CD4-positive, alpha-beta memory T cell (primary cell): ENCODE measurements at places on chromosomes 2 and 18.

- DNase-seq, result no peak
Observed at GRCh38 chr18:51150113-51150700, 47.3 kb downstream of the MEX3C start.

- no peak for DNase-seq
Observed at GRCh38 chr18:48529796-48530195, 9.0 kb upstream of the CTIF start.

DNA sequence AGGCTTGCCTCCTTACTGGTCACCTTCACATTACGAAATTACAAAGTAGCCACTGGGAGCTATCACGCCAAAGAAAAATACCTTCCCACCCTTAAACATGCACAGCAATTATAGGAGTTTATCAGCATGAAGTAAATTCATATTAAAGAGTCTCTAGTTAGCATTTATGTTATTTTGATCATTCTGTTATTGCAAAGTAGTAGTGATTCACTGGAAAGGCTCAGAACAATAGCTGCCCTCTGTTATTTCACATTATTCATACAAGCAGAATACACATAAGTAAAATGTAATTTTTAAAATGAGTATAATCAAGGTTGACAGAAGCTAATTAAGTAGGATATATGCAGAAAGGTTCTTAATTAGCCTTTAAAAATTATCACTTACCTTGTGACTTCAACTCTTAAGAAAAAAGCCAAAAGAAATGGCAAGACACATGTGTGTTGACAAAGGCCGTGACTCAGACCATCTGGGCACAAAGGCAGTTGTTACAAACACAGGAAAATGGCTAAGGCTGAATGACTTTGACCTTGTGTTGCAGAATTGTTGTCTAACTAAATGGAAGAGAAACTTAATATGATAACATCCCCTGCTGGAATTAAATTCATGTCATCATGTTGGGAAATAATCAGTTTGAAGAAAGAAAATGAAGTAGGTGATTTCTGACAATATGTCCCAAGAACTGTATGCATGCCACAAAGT is 108.3 kb downstream of the ARL6IP6 start:
- no peak for DNase-seq

DNA sequence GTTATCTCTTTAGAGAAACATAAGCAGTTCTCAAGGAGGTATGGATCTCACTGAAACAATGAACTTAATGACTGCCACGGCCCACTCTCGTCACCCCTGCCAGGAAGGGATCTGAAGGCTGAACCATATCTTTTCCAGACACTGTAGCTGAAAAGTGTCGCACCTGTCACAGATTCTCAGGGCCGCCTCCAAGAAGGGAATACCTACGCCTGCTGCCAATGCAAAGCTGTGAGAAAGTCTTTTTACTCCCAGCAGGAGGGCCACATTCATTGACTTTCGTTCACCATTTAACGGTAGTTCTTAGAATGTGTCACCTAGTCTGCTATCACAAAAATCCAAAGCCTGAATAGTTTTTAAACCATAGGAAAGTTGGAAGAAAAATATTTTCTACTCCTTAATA is 66.7 kb upstream of the SH3BP4 start:
- no peak for DNase-seq

- no peak for DNase-seq
Observed at GRCh38 chr2:12932192-12932591, 215.5 kb downstream of the TRIB2 start.

- no peak for DNase-seq
Observed at GRCh38 chr2:205276116-205276777, 406.1 kb upstream of the NRP2 start.

- no peak for DNase-seq
Observed at GRCh38 chr18:42429196-42429595, 474.2 kb downstream of the PIK3C3 start.

DNA sequence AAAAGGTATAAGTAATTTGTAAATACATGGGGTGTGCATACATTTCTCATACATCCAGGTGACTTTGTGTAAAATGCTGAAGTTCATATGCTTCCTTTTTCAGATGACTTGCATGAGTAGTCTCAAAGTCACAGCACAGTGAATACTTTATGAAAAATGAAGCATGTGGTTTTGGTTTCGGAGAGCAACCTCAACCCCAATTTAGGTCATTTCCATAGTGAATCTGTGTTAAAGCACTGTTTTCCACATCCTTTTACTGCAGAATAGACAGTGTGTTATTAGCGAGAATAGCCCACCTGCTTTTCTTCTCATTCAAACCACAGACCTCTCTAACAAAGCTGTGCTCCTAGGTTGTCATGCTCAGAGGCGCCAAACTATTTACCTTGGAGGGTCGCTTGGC is 204.4 kb upstream of the RASGRP3 start:
- peak; percentile 22 for DNase-seq

GRCh38 chr18:69233465-69234054 is 167.1 kb upstream of the DOK6 start:
- no peak for DNase-seq

DNA sequence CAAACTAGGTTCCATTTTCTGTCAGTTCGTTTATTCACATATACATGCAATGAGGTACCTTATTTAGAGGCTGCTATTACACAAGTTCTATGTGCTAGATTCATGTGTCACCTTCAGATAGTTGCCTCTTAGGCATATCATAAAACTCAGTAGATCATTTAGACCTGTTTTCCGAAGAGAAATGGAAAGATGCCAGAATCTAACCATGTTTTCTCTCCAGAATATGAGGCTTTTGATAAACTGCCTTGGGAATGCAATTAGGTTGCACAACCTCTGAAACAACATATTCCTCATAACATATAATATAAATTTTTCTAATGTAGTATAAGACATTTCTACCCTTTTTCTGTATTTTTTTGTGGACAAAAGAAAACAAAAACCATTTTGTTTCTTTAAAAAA is 108.1 kb downstream of the PRPF40A start:
- DNase-seq, result no peak

- peak; percentile 45 for DNase-seq
Observed at GRCh38 chr18:74081966-74082741, 65.5 kb downstream of the FBXO15 start.

- DNase-seq, result peak; percentile 32
Observed at GRCh38 chr2:217790195-217790594, 212.6 kb downstream of the TNS1 start.

GRCh38 chr2:178273787-178274360 is 79.6 kb downstream of the OSBPL6 start:
- no peak for DNase-seq

GRCh38 chr2:213152065-213152794 is 818 bp upstream of the IKZF2 start:
- DNase-seq, result no peak

DNA sequence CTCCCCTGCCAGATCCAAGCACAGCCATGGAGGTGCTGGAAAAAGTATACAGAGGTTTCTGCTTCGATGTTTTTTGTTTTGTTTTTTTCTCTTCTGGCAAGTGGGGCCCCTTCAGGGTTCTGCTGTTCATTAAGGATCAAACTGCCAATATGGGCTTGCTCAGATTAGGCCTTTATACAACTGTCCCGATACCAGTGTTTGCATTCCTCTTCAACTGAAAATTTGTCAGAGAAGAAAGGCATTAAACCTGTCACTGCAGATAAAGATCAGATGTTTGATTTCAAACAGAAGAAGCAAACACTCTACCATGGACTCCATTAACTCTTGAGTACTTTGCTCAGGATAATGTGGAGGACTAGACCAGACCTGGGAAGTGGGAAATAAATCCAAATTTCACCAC is 396.0 kb upstream of the SMIM21 start:
- DNase-seq, result no peak

DNA sequence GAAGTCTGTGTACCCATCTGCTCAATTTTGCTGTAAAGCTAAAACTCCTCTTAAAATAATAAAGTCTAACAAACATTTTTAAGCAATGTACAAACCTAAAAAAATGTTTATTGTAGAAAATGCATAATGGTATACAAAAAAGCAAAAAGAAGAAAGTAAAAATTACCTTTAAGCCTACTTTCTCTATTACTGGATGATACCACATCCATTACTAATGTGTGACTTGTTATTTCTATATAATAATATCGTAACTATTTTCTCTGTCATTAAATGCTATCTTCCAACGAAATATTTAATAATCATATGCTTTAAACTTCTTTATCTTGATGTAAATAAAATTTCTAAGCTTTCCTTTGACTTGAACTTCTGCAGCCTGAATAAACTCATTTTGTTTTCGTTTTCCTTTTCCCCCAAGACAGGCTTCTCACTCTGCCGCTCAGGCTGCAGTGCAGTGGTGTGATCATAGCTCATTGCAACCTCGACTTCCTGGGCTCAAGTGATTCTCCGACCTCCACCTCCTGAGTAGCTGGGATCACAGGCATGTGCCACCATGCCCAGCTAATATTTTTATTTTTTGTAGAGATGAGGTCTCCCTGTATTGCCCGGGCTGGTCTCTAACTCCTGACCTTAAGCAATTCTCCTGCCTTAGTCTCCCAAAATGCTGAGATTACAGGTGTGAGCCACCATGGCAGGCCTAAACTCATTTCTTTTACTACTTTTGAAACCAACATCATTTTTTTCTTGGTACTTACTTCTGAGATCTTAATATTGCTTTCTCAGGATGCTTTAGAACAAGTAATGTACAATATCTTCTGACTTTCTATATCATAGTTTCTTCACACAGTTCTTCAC is 18.1 kb upstream of the DNAH7 start:
- no peak for DNase-seq

- no peak for DNase-seq
Observed at GRCh38 chr2:220081171-220081570, 453.7 kb downstream of the SLC4A3 start.

GRCh38 chr2:43458014-43458628 is 137.7 kb downstream of the THADA start:
- DNase-seq, result no peak

DNA sequence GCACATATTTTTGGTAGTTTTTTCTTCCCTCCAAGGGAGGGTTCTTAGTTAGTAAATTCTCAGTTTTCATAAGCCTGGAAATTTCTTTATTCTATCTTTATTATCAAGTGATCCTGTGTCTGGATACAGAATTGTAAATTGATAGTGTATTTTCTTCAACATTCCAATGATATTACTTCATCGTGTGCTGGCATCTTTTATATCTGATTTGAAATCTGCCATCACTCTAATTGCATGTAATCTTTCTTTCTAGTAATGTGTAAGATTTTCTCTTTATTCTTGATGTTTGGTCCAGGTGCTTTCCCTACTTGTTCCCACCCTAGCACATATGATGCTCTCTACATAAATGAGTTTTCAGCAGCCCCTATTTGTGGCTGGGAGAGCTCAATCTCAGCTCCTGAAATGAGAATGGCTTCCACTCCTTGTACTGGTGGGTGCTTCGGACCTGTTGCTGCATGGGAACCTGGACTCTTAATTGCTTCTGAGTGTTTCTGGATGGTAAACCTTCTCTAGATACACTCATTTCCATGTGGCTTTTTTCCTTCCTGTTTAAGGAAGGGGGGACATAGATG is 102.7 kb downstream of the SMIM21 start:
- DNase-seq, result no peak

GRCh38 chr18:78293940-78294541 is 685.6 kb upstream of the SALL3 start:
- DNase-seq, result no peak

GRCh38 chr2:212694398-212694797 is 155.8 kb upstream of the ERBB4 start:
- DNase-seq, result no peak

DNA sequence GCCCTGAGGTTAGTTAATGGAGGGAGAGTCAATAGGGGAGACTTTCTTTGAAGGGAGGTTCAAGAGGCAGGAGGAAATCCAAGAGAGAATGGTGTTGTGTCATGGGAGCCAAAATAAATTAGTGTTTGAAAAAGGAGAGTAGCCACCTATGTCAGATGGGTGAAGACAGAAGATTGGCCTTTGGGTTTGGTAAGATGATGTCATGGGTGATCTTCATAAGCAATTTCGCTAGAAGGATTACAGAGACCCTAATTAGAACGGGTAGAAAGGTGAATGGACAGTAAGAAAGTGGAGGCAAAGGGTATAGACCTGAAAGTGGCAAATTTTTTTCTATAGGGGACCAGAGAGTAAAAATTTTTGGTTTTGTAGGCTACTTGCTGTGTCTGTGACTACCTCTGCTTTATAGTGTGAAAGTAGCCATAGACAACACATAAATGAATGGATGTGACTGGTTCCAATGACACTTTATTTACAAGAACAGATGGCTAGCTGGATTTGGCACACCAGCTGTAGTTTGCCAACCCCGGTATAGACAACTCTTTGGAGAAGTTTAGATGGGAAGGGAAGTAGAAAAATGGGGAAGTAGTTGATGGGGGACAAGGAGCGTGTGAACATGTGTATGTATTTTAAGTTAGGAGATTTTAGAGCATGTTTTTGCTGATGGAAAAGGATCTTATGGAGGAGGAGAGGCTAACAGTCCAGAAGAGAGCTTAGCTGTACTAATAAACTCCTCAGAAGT is 9.3 kb downstream of the STAMBP start:
- no peak for DNase-seq

DNA sequence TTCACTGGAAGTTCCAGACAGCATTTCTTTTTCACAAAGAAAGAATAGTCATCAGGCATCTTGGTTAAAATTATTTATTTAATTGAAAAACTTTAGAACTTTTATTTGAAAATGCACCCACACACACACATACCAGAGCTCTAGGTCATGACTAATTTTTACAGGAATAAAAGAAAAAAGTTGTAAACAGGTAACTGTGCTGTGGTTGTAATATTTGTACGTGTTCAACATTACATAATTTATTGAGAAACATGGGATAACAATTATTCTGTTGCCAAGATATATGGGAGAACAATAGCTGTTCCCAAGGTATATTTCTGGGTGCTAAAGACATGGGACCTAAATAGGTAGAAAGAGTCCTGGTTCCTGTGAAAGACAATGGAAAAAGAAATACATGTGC is 104.9 kb downstream of the RIT2 start:
- DNase-seq, result no peak

GRCh38 chr2:198314559-198315153 is 510.3 kb downstream of the PLCL1 start:
- peak; percentile 45 for DNase-seq

DNA sequence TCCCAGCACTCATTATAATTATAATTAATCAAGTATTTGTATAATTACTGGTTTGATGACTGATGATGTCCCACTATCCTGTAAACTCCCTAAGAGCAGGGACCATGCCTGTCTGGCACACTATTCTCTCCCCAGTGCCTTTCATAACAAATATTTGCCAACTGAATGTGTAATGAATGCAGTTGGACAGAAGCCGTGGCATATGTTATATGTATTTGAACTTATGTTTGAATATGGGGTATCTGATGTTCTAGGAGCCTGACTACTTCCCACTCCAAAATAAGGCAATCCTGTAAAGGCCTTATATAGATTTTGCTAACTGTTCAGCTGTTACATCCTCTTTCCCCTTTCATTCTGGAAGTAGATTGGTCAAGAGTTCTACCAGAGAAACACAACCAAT is 19.7 kb downstream of the OSBPL6 start:
- DNase-seq, result no peak

GRCh38 chr2:26410764-26411243 is 9.1 kb downstream of the DRC1 start:
- DNase-seq, result no peak
